Right lobe of liver (tissue), 6 donors: ENCODE measurements at places on chromosomes 7 and 10.

DNA sequence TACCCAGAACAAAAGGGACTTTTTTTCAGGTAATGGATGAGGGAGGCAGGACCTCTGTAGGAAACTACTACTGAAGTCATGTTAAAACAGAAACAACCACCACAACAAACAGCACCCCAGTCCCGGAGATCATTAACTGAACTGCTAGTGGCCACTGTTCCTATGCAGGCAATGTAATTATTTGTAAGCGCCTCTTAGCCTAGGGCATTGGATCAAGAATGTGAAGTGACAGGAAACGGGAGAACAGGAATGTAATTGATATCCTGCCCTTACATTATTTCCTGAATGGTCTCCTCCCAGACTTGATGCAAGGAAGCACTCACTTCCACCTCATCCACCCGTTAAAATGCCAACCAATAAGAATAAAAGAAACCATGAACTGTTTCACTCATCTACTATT, 16.7 kb upstream of the GAD2 start:
- no peak for DNase-seq

GRCh38 chr7:84502239-84502638, 307.6 kb upstream of the SEMA3A start:
- DNase-seq = no peak

DNA sequence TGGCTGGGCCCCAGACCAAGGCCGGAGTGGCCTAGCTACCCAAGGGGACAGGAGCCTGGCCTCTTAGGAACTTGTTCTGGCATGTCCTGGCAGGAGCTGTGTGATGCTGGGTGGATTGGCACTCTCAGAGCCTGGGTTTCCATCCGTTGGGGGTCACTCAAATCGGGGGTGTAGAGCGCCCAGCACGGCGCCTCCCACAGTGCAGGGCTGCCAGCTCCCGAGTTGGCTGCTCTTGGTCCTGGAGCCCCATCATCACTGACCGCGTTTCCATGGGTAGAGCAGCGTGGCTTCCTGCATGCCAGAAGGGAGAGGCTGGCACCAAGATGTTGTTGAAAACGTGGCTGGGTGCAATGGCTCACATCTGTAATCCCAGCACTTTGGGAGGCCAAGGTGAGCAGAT, 70.3 kb downstream of the UNCX start:
- DNase-seq = peak; percentile 42

DNA sequence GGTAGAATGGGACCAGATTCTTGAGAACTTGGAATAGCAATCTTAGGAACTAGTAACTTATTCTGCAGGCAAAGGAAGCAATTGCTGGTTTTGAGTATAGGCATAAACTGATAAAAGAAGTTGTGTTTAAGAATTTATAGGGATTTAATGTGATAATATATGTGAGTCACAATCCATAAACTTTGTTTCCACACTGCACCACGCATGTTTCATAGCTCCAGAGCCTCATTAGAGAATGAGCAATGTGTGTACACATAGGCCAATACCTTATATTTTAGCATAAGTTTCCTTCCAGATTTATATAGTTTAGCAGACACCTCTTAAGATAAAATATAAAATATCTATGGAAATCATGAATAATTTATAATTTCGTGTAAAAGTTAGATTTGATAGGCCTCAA, 175.5 kb upstream of the SEMA3A start:
- DNase-seq = no peak

DNA sequence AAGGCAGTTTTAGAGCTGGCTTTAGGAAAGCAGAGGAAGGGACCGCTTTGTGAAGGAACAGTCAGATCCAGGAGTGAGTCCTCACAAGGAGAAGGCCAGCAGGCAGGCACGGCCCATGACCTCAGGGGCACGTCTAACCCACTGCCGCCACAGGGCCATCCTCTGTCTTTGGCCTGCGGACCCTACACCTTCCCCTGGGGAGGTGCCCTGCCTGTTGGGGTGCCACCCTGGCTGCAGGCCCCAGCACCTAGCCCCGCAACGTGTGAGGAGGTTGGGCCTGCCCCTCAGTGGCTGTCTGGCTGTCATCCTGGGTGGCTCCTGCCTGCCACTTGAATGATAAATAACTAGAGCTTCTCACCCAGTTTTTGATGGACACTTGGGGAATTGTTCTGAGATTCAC, 31.0 kb upstream of the TRIM8 start:
- no peak for DNase-seq

DNA sequence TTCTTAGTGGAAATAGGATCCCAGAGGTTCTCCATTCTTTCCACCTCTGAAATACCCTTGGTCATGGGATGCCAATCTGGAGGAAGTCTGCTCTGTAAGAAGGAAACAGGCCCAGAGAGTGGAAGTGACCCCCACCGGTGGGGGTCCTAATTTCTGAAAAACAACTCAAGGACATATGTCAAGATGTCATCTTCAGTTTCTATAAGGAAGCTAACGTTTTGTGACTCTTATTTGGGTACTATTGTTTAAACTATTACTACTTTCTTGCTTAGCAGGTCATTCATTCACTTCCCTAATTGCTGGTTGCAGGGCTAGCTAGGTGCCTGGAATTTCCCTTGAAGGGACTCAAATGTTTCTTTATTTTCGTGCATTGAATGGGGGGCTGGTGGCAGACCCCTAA, 1.9 kb upstream of the ZNF775 start:
- DNase-seq = no peak

DNA sequence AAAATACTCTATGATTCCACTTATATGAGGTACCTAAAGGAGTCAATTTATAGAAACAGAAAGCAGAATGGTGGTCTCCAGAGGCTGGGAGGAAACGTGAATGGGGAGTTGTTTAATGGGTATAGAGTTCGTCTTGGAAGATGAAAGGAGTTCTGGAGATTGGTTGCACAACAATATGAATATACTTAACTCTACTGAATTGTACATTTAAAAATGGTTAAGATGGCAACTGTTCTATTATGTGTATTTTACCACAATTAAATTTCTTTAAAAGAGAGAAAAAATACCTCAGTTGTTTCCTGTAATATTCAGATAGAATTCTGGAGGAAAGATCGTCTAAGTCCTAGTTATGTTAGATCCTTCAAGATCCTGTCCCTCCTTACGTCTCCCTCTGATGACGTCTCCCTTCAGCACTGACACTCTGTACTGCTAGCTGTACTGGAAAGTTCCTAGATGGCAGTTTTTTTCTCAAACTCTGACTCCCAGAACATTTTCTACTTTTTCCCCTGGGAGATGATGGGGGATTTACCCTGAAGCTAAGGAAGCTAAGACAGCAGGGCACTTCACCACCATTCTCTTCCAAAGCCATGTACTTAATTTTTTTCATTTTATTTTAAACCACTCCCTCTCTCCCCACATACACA, 53.2 kb upstream of the CAV2 start:
- DNase-seq = no peak

DNA sequence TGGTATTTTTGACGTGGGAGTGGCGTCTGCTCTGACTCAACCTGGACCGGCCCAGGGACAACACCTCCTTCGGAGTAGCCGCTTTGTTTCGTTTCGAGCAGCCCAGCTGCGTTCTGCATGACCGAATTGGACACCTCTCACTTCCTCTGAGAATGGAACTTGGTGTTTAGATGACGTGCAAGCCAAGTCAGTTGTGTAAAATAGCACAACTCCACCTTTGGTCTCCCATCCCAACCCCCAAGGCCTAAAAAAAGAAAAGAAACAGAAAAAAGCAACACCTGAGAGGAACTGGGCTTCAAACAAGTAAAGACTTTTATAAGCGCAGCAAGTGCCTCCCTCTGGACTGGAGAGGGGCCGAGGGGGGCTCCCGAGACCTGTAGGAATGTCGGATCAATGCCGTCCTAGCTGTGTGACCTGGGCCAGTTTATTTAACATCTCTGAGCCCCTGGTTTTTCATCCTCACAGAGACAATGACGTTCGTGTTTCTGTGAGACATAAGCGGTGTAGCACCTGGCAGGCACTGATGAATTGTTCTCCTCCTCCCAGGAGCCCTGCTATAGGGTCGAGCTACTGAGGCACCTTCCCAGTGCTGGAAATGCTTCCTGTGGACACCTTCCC, 52.0 kb upstream of the SMNDC1 start:
- no peak for DNase-seq

DNA sequence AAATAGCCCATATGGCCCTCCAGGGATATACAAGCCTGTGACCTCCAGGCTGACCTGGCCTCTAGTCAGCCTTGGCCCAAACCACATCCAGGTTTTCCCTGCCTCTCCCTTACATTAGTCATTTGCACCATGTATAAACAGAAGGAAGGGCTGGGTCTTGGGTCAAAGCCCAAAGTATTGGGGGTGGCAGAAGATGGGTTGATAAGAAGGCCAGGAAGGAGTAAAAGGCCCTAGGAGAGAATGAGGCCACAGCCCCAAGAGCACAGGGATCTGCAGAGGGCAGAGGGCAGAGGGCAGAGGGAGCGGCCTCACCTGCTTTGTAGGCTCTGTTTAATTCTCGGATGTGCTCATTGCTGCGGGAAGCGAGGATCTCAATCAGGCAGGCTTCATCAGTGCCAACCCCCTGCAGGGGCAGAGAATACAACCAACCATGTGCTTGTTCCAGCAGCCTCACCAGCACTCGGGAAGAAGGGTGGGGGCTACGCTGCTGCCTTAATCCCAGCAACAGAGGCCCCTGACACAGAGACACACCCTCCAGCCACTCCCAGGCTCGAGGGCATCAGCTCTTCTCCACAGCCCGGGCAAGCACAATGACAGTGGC, 31.3 kb downstream of the PLAC9 start:
- no peak for DNase-seq

GRCh38 chr7:40509287-40509996, 374.6 kb downstream of the SUGCT start:
- no peak for DNase-seq

GRCh38 chr7:32489788-32490126, 423 bp downstream of the LSM5 start:
- no peak for DNase-seq

DNA sequence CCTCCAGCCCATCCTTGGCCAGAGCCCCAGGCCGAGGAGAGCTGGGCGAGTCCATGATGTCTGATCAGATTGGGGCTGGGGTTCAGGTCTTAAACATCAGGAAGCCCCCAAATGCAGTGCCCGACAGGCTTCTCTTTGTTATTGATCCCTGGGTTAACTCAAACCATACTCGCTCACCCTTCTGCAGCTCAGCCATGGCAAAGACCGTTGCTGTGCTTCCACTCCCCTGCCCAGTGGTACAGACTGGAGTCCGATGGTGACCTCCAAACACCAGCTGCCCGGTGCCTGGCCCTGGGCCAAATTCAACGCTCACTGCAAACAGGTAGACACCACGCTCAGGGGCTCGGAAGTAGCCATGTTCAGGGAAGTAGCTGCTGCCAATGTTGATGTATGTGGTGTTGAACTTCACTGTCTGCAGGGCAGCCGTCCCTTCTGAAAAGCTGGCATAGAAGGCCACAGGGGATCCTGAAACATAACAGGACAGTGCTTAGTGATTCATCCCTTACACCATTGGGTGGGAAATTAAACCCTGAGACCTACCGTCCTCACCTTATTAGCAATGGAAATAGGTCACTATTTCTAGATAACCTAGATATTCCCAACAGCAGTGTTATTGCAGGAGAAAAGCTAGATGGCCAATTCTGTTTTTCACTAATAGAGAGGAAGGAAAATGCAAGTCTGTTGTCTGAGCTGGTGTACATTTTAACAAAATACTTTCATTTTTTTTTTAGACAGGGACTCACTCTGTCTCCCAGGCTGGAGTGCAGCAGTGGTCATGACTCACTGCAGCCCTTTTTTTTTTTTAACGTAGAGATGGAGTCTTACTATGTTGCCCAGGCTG, 20.5 kb downstream of the MMRN2 start:
- DNase-seq = no peak
